ENCODE measurements at places on chromosomes 6 and 20. TPM values are rescaled to one million over a fixed set of nuclear protein-coding genes. Genes with fewer than 3 reads are reported as not detected.

AAR2 gene
- total RNA-seq = 26.1 TPM

ZSWIM3 gene
- 3.6 TPM for total RNA-seq

GSTA2 gene
- total RNA-seq = not detected

NCOA7 gene
- total RNA-seq = 37.3 TPM

- no peak for DNase-seq
These were observed 19.4 kb upstream of the SDHAF4 start for GRCh38 chr6:70547313-70547712.

GRCh38 chr6:128754658-128755256 lies 128.2 kb upstream of the LAMA2 start:
- DNase-seq = no peak

DNA sequence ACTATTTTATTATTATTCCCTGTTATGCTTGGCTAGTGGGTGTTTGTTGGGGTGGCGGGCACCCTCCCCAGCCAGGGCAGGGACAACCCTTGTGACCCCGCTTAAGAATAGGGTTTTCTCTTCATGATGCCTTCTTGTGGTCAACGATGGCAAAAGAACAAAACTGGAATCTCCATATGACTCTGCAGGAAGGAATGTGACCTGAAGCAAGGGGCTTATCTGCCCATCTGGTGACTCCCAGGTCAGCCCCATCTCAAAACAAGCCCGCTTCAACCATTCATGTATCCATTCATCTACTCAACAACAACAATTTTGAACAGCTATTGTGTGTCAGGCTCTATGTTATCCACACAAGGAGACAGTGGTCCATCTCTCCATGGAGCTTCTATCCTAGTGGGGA lies 30.9 kb upstream of the TGM6 start:
- DNase-seq = no peak

DNA sequence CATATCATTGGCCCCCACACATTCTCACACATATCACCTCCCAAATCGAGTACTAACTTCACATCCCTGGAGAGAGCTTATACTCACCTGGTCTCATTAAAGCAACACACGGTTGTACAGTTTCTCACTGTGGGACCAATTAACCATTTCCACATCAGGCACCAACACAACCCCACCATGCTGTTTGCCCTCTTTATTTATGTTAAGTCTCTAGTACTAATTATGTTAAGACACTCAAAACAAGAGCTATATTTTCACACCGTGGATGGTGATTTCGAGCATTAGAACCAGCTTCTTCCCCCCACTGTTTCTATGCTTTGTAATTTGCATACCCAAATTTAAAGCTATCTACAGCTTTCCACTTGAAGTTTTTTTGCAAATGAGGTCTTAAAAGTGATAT lies 6.3 kb downstream of the SCML4 start:
- DNase-seq = no peak

Data from Panc1 (cell line).